GM03348 (cell line): ENCODE measurements at places on chromosomes 2 and 18.

DNA sequence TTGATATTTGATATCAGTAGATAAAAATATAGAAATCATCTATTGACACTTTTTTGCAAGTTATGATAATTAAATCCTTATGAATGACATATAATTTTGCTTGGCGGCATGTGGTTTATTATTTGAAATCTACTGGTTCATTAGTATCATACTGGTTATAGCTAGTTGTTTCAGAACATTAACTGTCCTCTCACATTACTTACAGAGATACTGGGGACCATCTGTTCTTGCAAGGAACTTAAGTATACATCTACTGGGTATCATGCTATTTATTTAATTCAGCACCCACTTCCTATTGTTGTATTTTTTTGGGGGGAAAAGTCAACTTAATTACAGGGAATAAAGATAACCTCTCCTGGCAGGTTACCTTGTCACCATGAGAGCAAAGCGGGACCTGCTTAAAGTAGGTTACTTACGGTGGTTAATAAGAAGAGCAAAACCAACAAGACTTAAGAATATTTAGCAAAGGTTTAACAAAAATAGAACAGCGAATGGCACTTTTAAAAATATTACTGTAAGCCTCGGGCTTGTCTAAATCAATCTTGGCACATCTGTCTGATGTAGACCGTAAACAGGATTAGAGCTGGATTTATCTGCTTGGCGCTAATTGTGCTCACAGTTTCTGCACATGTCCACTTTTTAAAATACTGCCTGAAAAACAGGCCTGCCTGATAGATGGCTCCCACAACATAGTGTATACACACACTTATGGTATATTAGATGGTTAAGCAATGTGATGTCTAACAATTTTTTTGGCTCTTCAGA lies 41.8 kb downstream of the CERKL start:
- no peak for DNase-seq

DNA sequence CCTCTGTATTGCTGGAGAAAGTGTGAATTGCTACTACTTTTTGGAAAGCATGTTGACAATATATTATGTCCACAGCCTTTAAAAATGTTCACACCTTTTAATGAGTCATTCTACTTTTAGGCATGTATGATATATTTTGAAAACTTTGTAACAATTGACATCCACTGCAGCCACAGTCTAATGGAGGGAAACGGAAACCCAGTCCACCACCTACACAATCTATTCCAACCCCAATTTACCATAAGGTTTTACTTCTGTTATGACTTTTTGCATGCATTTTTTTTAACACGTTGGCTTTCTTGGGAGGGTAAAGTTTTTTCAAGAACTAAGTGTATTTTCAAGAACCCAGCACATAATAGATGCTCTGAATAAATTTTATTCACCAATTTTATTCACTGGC lies 38.5 kb upstream of the ATP8B1 start:
- DNase-seq: no peak

DNA sequence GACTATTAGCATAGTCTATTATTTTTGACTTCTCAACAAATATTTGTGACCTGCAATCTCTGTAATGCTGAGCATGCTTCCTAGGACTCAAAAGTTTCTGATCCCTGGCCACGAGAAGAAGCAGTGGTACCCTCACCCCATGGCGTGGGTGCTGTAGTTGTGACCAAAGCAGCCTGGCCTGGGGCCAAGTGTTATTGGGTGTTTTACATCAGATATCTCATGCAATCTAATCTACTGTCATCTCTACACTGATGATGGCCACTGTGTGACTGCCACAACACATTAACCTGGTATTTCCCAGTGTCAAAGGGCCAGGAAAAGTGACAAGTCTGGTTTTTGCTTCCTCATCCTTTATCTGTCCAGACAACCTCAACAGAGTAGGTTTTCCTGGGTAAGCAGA lies 80.8 kb upstream of the WIPF1 start:
- no peak for DNase-seq

DNA sequence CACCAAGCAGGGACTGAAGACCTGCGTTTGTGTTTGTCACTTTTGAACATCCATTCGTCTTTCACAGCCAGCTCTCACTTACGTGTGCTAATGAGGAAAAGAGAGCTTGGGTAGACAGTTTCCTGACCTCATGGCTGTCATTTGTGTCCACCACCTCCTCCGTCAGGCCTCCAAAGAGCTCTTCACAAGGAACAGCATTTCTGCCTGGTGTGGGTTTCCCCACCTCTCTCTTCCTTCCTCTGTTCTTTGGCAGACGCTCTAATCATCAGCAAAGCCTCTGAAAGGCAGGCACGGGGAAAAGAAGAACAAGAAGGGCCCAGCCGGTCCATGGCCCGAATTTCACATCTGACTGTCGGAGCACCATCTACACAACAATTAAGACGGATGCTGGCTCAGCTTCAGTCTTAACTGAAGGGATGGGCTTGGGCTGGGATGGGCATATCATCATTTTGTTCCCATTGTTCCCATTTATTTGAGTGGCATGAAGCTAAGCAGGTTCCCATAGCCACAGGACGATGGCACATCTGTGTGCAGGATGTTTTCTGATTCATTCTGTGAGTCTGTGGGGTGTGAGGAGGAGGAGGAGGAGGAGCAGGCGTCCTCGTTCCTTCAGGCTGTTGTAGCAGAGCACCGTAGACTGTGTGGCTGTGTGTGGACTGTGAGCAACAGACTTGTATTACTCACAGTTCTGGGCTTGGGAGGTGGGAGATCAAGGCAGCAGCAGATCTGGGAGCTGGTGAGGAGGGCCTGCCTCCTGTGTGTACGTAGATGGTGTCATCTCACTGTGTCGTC lies 66.4 kb downstream of the TSHZ1 start:
- DNase-seq: peak; percentile 34

DNA sequence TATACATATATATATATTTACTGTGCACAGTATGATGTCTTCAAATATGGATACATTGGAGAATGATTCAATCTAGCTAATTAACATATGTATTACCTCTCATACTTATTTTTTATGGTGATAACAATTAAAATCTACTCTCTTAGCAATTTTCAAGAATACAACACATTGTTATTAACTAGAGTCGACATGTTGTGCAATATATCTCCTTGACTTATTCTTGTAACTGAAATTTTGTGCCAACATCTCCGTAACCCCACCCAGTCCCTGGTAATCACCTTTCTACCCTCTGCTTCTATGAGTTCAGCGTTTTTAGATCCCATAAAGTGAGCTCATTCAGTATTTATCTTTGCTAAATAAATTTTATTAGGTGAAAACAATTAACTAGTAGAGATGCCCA lies 216.4 kb upstream of the TMEM200C start:
- no peak for DNase-seq

- no peak for DNase-seq
Measured at GRCh38 chr2:181389524-181389923, 67.7 kb upstream of the ITGA4 start.

DNA sequence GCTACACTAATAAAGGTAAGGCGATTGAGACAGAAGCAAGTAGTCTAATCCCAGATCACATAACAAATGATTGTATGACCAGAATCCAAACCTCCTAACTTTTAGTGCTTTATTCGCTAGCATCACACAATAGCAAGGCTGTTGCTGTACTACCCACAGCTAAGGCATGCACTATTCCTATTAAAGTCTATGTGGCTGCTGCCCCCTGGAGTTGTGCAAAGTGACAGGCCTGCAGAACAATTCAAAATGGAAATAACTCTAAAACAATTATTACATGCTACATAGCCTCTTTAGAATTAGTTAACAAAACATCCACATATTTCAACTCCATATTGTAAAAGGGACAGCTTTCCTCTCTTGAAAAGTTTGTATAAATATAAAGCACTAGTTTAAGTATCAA lies 6.0 kb downstream of the ERBB4 start:
- no peak for DNase-seq

- no peak for DNase-seq
Measured at GRCh38 chr2:239815671-239816070, 209.5 kb downstream of the NDUFA10 start.

DNA sequence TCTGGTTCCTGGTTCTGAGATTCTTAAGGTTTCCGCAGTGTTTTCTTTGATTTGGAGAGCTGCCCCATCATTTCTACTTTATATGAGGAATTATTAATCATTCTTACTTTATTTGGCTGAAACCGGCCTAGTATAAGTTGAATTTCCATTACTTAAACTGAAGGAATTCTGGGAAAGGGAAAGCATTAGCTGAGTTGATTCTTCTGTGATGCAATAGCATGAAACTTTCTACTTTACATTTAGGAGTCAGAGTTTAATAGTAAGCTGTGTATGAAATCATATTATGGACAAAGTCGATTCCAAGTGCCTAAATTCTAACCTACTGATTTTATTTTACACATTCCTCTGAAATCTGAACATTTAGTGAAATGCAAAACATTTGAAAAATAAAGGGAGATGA lies 1269.7 kb upstream of the ZEB2 start:
- no peak for DNase-seq

DNA sequence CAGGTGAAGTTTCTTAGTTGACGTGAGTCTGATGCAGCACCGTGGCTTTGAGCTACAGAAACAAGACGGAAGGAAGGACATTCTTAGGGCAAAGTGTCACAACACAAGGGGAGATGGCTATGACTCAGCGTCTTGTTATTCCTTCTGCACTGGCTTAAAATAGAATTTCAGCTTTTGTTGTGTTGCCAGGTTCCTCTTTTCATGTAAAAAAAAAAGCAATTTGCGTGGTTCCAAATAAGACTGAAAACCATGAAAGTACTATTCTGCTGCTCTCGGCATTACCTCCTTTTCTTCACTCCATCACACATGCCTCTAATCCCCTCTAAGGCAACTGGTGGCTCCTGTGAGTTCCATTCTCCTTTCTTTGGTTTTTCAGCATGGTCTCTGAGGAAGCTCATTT lies 150.1 kb downstream of the ANTXR1 start:
- peak; percentile 78 for DNase-seq

DNA sequence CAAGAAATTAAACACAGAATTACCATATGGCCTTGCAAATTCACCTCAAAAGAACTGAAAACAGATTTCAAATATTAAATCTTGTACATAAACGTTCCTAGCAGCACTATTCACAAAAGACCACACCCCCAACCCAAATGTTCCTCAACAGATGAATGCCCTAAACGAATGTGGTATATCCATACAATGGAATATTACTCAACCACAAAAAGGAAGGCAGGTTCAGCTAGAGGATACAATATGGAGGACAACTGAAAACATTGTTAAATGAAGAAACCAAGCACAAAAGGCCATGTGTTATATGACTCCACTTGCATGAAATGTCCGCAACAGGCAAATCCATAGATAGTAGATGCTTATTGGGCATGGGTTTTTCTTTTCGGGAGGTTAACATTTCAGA lies 61.7 kb downstream of the PPP4R1 start:
- no peak for DNase-seq

- DNase-seq: peak; percentile 62
Measured at GRCh38 chr18:22494771-22495170, 77.1 kb upstream of the CTAGE1 start.

GRCh38 chr2:232890536-232890895 lies 20.5 kb downstream of the SNORC start:
- DNase-seq: no peak

DNA sequence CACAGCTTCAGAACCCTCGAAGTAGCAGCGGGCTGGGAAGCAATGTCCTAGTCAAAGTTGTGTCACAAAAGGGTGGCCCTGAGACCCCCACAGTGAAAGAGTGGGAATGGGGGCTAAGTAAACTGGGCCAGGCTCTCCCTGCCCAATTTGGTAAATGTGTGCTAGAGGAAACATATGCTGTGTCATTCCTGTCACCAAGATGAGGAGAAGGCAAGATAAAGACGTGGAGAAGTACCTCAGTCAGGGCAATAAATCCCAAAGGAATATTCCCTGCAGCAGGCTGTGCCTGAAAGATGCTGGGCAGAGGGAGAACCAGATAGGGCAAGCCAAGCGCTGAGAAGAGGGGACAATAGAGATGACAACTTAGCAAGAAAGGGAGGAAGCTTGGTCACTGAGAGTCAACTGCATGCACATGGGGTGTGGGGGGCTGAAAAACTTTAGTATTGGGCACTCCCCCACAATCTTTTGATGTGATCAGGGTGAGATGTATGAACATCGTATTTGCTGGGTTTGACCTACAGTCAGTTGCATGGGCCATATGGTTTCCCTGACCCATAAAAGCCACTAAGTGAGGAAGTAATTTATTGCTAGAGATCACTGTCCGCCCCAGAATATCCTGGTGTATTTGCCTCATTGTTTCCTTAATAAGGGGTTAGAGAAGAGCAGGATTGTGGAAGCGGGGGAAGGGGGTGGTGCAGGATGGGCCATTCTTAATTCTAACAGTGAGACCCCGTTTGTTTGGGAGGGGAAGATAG lies 49.9 kb upstream of the CXCR4 start:
- no peak for DNase-seq

GRCh38 chr18:79399275-79400081 lies 3.7 kb downstream of the NFATC1 start:
- no peak for DNase-seq

DNA sequence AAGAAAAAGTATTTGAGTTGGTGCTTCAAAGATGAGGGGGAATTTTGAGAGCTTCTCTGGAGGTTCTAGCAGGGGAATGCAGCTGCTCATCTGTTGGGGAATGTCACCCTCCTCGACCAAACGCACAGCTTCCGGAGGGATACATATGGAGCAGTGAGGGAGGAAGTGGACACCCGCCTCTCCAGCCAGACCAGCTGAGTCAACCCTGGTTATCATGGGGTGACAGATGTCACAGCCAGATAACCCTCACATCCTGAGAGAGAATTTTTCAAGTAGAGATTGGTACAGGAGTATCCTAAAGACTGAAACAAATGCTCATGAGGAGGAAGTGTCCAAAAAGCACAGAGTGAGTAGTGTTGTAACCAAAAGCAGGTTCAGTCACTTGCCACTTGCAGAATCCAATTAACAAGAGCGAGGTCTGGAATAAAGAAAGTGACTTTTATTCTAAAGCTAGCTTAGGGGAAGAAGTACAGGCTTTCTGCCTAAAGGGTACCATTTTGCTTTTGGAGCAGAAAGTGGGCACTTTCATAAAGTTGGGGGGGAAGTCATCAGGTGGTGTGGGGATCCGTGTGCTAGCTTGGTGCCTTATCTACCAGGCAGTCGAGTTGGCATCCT lies 395.2 kb downstream of the RAD51AP2 start:
- DNase-seq: no peak

DNA sequence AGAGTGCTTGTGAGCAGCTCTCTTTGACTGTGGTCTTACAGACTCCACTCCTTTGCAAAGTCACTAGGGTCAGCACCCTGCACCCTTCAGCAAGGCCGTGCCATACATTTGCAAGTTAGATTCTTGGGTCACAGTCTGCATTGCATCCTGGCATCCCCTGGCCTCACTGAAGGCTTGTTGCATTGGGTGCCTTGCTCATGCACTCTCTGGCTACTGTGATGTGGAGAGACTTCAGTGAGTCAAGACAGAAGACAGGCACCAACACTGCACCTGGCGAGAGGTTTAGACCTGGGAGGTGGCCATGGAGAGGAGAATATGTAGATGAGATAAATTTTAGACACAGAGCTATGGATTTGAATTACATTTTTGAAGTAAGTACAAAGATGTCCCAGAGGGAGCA lies 146.4 kb upstream of the COPS8 start:
- no peak for DNase-seq

- DNase-seq: no peak
Measured at GRCh38 chr2:18611604-18612003, 22.2 kb upstream of the NT5C1B start.
